Left kidney (tissue), 8 donors: ENCODE measurements at places on chromosomes 2 and 18.

GRCh38 chr2:68931799-68932198 lies 20.9 kb downstream of the GKN2 start:
- no peak for DNase-seq

- no peak for DNase-seq
These were observed 95.9 kb downstream of the DGKD start for GRCh38 chr2:233449921-233450863.

GRCh38 chr18:3297025-3297984 lies 35.4 kb downstream of the MYL12B start:
- DNase-seq = peak; percentile 90

GRCh38 chr2:231687133-231687852 lies 21.0 kb upstream of the PTMA start:
- no peak for DNase-seq

- no peak for DNase-seq
These were observed 59.2 kb downstream of the DOCK10 start for GRCh38 chr2:224982910-224983711.
